NCI-H345 (cell line): ENCODE measurements at places on chromosomes 1 and 21.

DNA sequence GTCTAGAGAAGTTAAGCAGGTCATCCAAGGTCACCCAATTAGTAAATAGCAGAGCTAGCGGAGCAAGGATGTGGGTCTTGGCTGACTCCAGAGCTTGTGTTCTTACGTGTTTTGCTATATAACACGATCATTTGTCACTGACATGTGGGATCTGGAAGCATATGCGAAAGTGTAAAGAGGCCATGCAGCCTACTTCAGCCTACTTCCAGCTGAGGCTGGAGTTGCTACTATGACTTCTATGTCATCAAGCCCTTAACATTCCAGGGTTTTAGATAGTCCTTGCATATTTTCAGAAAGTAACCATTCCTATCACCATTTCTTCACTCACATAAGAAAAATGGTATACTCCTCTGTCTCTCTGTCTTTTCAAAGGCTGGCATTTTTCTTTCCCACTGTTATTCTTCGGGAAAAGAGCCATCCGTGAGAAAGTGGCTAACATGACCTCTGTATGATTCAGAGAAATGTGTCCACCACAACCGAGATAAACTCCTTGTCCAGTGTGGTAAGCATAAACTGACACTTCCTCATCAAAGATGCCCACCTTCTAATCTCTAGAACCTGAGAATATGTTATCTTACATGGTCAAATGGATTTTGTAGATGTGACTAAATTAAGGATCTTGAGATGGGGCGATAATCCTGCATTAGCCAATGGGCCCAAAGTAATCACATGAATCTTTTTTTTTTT, 24.0 kb upstream of the ABL2 start:
- DNase-seq: no peak

DNA sequence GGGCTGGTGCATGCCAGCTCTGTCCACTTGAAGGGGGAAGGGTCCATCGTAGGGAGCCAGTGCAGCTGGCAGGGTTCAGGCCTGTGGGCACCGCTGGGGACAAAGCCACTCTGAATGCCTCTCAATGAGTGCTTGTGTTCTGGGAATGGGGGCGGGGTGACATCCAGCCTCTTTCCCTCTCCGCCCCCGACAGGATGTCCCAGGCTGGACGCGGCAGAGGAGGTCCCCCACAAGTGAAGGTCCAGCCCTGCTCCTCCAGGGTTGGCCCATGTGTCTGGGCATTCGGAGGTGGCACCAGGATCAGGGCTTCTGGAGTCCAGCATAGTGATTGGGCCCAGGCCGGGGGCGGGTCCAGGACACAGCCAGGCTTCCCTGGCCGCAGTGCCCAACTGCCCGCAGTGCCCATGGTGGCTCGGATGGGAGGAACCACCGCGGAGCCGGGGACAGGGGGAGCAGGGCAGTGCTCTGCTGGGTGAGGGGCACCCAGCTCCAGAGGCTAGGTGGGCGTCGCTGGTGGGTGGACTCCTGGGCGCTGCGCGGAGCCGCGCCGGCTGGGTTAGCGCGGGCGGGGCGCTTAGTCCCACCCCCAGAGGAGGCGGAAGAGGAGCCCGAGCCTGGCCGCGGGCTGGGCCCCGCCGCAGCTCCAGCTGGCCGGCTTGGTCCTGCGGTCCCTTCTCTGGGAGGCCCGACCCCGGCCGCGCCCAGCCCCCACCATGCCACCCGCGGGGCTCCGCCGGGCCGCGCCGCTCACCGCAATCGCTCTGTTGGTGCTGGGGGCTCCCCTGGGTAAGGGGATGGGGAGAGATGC, at the start of gene SHISA4:
SHISA4 (plus strand) TSS at position 617 of the 808 bp plus-strand sequence; CDS start at position 714, 97 bp downstream.
- DNase-seq: peak; percentile 62

DNA sequence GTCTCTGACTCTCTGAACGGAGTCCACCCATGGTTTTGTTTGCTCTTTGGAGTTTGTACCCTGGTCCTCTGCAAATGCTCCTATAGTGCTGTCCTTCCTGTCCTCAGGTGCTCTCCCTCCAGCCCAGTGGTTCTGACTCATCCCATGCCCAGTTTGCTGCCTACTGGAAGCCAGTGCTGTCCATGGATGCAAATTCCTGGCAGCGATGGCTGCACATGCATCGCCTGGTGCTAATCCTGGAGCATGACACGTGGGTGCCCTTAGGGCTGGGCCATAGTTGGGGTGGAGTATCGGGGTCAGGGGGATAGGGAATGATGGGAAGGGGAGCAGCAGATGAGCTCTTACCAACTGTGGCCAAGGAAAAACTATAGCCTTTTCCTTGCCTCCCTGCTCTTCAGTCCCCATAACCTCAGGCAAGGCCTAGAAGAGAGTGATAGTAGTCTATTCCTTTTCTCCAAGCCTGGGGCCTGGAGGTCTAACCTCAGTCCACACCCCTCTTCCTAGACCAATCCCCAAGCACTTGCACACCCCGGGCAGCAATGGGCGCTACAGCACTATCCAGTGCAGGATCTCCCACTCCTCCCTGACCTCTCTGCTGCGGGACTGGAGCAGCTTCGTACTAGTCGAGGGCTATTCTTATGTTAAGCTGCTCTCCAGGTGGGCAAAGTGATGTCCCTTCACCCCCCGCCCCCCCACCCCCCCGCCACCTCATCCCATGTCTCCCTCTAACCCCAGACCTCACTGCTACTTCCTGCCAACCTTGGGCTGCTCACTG, 31.6 kb downstream of the HYI start:
- DNase-seq: no peak

DNA sequence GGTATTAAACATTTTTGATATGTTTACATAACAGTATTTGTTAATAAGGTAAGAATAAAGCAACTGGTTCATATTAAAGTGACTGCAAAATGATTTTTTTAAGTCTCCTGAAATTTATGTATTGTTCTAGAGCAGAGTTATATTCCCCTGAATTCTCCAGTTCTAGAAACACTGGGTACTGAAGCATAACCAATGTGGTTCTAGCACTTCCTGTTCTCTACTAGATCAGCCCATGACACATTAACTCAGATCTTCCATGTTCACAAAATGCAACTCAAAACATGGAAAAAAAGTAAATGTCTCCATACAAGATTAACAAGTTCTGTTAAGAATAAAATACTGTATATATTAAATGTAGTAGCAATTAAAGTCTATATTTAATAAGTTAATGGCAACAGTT, 3.9 kb downstream of the NEGR1 start:
- no peak for DNase-seq

DNA sequence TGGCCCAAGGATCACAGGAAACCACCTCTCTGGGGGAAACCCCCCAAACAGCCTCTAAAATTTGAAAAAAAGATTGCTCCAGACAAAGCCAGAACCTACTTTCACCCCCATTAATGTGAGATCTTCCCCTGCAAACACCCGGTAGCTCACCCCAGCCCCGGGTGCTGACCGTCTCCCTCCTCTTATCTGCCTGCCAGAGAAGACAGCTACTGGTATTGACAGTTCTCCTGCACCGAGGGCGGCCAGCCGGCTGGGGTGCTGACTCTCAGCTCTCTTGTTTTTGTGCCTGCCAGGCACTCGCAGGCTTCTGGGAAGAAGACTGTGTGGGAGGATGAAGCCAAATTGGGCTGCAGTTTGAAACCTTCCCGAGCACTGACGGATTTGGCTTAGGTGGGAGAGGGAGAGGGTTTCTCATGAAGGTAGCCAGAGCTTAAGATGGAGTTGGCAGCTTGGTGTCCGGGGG, 48.2 kb downstream of the RASSF5 start:
- no peak for DNase-seq

DNA sequence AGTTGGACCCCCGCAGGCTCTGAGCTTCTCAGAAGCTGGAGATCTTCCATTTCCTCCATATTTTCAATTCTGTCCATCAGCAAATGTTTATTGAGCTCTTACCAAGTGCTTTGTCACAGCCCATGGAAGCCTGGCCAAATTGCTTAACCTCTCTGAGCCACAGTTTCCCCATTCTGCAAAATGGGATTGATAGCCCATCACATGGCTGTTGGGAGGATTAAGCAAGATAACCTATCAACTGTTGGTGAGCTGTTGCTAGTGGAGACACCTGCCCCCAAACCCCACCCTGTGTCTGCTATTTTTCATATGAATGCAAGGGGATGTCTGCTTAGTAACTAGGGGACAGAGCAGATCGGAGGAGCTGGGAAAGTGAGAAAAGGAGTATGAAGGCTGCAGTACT, 38.3 kb downstream of the CD34 start:
- DNase-seq: no peak

- no peak for DNase-seq
These were observed 39.9 kb downstream of the ENAH start for GRCh38 chr1:225613006-225613405.
